Activated CD4-positive, alpha-beta T cell treated with anti-CD3 and anti-CD28 coated beads, Interleukin-2, amount 50 U/mL, for 1 hour (primary cell): ENCODE measurements at places on chromosomes 3 and 15.
A peak's percentile ranks its signal among the peaks of the same experiment; 100 is the strongest.

DNA sequence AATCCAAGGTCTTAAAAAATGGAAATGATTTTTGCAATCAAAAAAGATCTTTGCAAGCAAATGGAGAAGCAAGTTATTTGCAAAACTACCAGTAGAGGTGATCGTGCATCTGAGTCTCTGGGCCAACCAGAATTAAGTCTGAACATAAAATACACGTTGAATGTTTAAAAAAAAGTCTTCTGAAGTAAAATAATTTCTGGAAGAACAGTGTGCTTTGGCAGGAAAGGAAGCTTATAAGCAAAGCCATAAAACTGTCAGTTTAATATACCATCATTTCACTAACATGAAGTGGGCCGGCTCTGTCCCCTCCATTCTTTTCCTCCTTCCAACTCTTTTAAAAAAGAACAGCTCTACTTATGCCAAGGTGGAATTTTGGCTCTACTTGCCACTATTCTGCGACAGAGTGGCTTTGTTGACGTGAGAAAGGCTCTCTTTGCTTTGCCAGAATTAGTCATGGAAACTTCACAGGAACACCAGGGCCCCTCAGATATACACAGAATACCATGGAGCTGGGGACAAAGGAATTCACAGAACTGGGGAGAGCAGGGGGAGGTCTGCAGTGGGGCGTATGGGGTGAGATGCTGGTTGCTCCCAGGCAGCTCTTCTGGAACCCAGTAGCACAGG is 29.8 kb downstream of the FSTL1 start:
- no peak for DNase-seq

GRCh38 chr15:45732662-45733061 is 97.8 kb downstream of the SQOR start:
- DNase-seq = no peak

DNA sequence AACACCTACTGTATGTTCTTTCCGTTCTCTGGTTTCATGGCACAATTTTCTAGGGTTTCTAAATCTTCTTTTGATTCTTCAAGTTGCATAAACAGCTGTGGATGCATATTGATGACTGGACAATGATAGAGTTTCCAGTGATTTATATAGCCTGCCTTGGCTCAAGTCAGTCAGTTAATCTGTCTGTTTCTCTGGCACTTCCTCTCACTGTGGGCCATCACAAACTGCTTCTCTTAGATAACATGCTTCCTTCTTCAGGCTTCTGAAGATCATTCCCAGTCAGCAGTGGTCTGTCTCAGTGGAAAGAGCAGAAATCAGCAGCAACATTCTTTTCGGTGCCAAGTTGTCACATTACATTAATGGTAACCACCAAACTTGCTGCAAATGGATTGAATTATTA is 207.2 kb downstream of the RYR3 start:
- no peak for DNase-seq

GRCh38 chr3:53225651-53226050 is 30.2 kb downstream of the TKT start:
- DNase-seq = no peak

GRCh38 chr3:29949131-29949530 is 657.3 kb upstream of the TGFBR2 start:
- no peak for DNase-seq

DNA sequence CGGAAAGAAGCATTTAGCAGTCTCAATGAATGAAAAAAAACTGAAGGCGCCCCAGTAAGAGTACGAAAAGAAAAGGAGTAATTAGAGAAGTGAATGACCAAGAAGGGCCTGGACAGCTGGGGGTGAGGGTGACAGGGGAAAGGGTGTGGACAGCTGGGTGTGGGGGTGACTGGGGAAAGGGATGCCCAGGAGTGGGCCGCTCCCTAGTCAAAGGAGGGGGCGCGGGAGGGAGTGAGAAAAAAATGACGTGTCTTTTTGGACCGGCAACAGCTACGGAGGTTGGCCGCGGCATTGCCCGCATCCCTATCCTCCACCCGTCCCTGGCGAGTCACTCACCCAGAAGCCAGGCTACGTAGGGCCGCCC is 274 bp upstream of the ZCWPW2 start:
- DNase-seq = no peak

DNA sequence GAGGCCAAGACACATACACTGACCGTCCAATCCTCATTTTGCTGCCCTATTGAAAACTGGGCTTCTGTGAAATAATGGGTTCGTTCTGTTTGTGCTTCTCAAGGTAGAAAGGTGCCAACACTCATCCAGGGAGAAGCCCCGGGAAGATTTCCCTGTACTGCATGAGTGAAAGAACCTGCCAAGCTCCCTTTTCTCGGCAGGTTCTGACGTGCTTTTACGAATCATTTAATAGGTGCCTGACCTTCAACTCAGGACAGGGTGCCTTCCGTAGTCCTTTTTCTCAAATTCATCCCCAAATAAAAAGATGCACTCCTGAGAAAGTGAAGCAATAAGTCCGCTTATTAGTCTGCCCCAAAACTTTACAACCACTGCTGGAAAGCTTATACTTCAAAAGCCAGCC is 64.2 kb downstream of the B3GNT5 start:
- DNase-seq = no peak

GRCh38 chr15:56475351-56475750 is 10.4 kb upstream of the MNS1 start:
- DNase-seq = no peak

DNA sequence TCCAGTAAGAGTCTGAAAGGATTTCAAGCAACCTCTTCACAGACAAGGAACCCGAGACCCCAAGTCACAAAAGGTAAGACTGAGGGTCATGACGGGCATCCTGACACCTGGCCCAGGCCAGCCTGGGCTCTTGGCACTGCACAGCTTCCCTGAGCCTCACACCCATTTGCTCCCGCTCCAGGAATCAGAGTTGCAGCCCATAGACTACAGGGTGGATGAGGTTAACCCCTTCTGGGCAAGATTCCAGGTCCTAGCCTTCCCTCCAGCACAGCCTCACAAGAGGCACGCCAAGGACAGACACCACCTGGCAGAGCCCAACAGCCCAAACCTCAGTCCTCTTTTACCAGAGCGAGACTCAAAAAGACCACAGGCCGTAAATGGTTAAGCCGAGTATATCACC is 36.2 kb downstream of the RBPMS2 start:
- no peak for DNase-seq

DNA sequence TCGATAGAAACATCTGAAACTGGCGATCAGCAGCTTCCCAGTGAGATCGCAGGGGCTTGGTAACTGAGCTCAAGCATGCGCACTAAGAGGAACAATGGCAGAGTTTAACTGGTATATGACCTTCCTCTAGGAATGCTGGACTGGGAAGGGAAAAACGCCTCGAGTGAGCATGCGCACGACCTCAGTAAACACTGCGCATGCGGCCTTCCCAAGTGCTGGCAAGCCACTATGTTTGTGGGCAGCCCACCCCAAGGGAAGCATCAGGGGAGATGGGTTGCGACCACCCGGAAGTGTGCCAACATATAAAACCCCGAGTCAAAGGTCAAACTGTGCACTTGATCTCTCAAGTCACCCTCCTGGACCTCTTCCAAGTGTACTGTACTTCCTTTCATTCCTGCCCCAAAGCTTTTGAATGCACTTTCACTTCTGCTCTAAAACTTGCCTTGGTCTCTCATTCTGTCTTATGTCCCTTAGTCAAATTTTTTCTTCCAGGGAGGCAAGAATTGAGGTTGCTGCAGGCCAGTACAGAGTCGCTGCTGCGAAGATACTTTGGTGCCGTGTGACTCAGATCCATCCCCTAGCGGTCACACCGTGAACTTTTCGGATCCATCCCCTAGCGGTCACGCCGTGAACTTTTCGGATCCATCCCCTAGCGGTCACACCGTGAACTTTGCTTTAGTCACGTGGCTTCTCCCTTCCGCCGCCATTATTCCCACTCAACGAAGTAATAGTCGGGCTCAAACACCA is 243.3 kb downstream of the FAM43A start:
- DNase-seq = no peak

- DNase-seq = peak; percentile 34
These were observed 72.7 kb downstream of the FBLN2 start for GRCh38 chr3:13621381-13622221.

GRCh38 chr3:179404307-179404706 is 47.0 kb downstream of the GNB4 start:
- no peak for DNase-seq

DNA sequence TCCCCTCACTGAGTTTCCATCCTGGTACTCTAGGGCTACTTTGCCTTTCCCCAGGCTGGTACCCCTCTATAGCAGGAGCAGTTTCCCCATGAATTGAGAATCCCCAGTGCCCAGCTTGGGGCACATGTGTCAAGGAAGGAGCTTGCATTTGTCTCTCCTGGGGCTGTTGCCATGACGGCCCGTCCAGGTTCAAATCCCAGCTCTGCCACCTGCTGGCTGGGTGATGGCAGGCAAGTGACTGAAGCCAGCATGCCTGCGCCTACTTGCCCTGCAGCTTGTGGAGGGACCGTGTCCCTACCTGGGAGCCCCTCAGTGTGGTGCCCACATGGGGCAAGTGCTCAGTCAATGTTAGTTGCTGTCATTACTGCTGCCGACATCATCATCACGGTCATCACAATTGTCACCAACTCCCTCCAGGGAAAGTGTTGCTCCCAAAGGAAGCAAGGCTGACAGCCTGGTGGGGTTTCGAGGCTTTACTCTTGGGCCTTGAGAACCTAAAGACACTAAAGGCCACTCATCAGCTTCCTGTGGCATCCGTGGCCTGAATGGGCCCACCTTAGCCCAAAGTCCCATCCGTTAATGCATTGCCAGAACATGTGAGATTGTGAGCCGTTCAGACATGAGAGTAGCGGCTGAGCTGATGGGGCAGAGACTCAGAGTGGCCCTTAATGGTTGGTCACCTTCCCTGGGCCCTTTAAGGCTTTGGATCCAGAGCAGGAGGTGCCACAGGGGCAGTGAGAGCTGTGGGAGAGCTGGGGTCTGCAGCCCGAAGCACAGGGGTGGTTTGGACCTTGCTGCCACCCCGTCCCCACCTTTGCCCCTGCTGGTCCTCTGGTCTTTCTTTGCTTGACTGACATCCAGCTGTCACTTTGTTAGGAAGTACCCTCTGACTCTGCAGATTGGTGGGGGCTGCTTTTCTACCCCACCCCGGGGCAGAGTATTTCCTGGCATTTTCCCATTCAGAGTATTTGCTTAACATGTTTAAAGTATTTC is 144.4 kb downstream of the DNAJB8 start:
- DNase-seq = peak; percentile 67

- peak; percentile 16 for DNase-seq
These were observed 730 bp downstream of the HIGD1A start for GRCh38 chr3:42803414-42804105.

DNA sequence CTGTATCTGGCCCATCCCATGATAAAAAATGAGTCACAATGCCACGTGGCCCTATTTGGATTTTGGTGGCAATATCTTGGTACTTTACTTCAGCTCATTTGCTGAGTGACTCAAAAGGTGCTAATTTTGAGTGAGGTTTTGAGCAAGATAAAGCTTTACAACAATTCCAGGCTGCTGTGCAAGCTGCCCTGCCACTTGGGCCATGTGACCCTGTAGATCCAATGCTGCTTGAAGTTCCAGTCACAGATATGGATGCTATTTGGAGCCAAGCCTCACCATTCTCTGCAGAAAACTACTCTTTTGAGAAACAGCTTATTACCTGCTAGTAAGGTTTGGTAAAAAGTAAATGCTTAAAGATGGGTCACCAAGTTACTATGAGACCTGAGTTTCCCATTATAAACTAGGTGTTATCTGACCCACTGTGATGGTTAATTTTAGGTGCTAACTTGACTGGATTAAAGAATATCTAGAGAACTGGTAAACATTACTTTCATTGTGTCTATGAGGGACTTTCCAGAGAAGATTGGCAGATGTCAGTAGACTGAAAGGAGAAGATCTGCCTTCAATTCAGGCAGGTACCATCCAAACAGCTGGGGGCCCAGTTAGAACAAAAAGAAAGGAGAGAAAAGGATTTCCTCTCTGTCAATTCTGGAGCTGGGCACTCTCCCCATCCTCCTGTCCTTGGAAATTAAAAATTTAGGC is 1083.9 kb downstream of the DIPK2A start:
- DNase-seq = no peak

- no peak for DNase-seq
These were observed 253.7 kb downstream of the IL5RA start for GRCh38 chr3:2856138-2857133.

DNA sequence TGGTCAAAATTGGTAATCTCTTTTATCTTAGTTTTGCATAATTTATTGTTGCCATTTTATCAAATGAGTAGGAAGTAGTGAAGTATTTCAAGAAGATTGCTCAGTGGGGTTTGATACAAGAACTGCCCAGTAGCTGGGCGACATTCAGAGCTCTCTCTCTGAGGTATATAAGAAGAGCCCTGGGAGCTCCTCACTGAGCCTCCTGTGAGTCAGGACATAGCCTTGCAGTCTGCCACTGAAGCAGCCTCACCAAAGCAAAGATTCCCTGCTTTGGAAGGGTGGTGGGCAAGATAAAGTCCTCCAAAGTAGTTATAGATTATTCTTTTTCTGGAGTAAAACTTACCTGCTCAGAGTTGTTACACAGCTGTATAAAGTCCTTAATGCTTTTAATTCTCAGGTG is 26.1 kb downstream of the SKIL start:
- DNase-seq = no peak

GRCh38 chr3:164794099-164794498 is 284.2 kb downstream of the SI start:
- no peak for DNase-seq

GRCh38 chr3:12961007-12961696 is 112.1 kb downstream of the IQSEC1 start:
- no peak for DNase-seq

DNA sequence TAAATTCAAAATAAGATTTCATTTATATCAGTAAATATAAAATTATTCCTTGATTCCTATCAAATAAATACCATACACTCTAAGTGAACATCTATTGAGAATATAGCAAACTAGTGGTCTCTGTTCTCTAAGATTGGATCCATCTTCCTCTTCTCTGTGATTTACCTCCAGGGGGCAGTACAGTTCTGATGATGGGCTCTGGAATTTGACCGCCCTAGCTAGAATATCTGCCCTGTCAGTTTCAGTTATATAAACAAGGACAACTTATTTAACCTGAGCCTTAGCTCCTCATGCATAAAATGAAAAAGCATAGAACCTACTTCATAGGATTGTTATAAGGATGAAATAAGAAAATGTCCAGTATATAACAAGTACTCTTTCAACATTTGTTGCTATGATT is 171.1 kb upstream of the CCDC54 start:
- DNase-seq = no peak

DNA sequence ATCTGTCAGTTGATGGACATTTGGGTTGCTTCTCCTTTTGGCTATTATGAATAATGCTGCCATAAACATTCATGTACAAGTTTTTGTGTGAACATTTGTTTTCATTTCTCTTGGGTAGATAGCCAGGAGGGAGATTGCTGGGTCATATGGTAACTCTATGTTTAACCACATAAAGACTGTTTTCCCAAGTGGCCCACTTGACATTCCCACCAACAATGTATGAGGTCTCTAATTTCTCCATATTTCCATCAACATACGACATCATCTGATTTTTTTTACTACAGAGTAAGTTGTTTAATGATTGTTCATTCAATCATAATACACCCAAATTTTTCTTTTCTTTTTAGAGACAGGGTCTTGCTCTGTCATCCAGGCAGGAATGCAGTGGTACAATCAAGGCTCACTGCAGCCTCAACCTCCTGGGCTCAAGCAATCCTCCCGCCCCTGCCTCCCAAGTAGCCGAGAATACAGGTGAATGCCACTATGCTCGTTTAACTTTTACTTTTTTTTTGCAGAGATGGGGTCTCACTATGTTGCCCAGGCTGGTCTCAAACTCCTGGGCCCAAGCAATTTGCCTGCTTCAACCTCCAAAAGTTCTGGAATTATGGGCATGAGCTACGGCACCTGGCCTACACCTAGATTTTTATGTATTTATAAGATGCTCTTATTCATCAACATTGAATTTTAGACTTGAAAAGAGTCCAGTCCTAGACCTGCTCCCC is 6.8 kb downstream of the IP6K1 start:
- no peak for DNase-seq

GRCh38 chr3:137191951-137192350 is 234.2 kb downstream of the IL20RB start:
- DNase-seq = no peak
